ENCODE measurements at places on chromosomes 2 and 18.

GRCh38 chr2:221415789-221416188 lies 156.3 kb downstream of the EPHA4 start:
- no peak for DNase-seq

GRCh38 chr2:156405586-156405985 lies 30.6 kb upstream of the GPD2 start:
- DNase-seq: no peak

DNA sequence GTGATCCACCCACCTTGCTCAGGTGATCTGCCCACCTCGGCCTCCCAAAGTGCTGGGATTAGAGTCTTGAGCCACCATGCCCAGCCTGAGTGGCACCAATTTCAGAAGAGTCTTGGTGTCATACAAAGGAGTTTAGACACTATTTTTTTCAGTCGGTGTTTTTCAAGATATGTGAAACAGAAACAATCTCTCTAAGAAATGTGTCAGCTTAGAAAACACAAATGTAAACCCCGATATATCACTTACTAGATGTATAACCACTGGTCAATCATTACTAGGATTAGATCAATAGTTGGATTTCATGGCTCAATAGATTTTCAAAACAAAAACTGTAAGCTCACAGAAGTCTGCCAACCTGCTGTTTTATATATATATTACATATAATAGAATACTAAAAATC lies 67.2 kb upstream of the FRZB start:
- no peak for DNase-seq

DNA sequence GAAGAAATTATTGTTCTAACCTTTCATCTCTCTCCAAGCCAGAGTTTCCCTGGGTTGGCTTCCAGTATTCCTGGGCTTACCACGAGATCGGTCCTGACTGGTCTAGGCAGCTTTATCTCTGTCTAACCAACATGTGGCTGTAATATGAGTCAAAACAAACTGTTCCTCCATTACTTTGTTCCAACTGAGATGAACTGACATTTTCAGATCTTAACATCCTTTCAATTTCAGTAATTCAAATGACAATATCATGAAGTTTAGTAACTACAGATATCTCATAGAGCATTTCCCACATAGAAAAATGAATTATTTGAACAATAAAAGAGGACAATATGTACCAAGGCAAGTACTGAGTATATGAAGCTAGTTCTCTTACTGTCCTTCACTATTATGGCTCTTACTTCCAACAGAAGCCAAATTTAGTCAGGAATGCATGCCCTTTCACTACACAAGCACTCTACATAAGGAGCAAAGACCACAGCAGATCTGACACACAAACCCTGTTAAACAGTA lies 15.5 kb downstream of the SLC25A12 start:
- DNase-seq: no peak

GRCh38 chr2:147068071-147068470 lies 776.8 kb upstream of the ACVR2A start:
- no peak for DNase-seq

DNA sequence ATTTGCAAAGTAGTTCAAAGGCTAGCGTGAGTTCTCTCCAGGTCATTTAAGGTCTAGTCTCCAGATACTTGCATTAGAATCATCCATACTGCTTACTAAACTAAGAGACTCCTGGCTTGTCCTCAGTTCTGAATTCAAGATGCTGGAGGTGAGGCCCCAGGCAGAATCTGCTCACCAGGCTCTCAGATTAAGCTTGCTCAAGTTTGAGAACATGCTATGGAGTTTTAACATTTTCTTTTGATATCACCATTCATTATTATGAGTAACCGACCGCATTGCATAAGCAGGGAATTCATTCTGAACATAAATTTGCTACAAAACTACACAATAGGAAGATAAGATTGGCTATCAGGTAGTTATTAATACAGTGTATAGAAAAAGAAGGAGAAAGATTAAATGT lies 409.7 kb upstream of the FANCL start:
- no peak for DNase-seq

GRCh38 chr2:187034434-187034833 lies 185.5 kb upstream of the ZSWIM2 start:
- no peak for DNase-seq

- no peak for DNase-seq
Observed at GRCh38 chr2:26298638-26299393, 47.1 kb upstream of the SELENOI start.

- no peak for DNase-seq
Observed at GRCh38 chr2:236863729-236864126, 222.0 kb upstream of the COPS8 start.

GRCh38 chr2:68083346-68083745 lies 20.5 kb upstream of the C1D start:
- DNase-seq: no peak

- no peak for DNase-seq
Observed at GRCh38 chr2:119205001-119205706, 18.5 kb upstream of the STEAP3 start.

- DNase-seq: no peak
Observed at GRCh38 chr2:196249860-196250259, 78.5 kb upstream of the STK17B start.

DNA sequence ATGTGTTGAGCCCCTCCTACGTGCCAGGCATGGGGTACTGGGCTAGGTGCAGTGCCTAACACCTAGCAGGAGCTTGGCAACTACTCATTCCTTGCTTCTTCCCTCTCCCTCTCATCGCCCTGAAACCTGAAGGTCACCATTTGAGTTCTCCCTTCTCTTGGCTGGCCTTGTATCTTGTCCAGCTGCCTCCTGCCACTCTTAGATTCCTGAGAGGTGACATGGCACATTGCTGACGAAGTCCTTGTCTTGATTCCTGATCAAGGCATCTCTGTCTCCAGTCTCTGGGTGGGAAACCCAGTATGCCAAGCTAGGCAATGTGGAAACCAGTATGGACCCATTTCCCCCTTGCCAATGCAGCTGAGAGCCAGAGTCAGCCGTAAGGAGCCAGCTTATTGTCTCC lies 9.0 kb upstream of the EFR3B start:
- DNase-seq: no peak

GRCh38 chr2:224946895-224947294 lies 95.4 kb downstream of the DOCK10 start:
- no peak for DNase-seq

- no peak for DNase-seq
Observed at GRCh38 chr2:161905389-161906046, 168.5 kb downstream of the DPP4 start.

DNA sequence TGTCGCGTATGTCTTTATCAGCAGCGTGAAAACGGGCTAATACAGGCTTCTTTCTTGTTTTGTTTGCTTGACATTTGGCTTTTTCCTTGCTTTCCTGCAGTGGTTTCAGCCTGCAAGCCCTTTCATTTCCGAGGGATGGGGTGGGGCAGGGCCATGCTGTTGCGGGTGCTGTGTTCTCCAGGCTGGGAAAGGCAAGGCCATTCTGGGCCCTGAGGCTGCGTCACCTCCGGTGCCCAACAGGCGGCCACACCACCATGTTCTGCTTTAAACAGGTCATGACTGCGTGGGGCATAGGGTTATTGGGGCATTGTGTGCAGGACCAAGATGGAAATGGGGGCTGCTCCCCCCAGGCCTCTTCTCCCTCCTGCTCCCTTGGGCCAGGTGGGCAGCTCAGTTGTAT lies 38.6 kb upstream of the PLB1 start:
- no peak for DNase-seq

- DNase-seq: no peak
Observed at GRCh38 chr2:71773218-71773617, 319.9 kb downstream of the DYSF start.

GRCh38 chr2:152620208-152620607 lies 97.1 kb downstream of the PRPF40A start:
- no peak for DNase-seq

DNA sequence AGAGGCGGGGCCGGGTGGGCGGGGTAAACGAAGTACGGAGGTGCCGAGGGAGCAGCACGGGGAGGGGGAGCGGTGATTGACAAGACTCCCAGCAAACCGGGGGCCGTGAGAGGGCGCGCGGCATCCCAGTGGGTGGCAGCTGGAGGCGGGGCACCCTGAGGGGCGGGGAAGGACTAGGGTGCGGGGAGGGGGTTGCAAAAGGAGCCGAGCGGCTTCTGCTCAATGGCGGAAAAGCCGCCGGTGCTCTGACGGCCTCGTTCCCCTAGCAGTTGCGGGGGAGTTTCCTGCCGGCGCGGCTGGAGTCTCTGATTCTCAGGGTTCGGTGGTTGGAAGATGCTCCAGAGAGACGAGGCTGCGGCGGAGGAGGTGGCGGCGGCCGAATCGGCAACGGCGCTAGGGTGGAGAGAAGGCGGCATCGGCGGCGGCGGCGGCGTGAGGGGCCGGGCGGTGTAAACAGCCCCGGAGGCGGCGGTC lies at the start of gene PPM1B:
Gene PPM1B, plus strand, starts transcription at position 195 of the 474 bp plus-strand sequence. CDS start 32,325 bp downstream, outside the sequence.
- DNase-seq: peak; percentile 90

DNA sequence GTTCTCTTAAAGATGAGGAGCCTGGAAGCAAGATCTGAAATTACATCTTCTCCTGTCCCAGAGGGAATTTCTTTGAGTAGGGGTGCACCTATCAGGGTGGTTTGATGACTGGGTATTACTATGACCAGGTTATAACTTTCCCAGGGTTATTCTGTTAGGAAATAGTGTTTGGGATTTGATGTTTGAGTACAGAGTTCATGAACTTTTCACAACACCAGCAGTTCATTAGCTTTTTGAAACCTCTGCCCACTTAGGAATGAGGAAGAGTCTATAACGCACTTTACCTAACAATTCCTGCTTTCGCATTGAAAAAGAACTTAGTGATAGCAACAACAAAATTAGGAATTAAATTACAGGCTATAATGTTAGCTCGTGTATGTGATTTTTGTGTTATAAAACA lies 58.6 kb downstream of the ALMS1 start:
- DNase-seq: no peak

DNA sequence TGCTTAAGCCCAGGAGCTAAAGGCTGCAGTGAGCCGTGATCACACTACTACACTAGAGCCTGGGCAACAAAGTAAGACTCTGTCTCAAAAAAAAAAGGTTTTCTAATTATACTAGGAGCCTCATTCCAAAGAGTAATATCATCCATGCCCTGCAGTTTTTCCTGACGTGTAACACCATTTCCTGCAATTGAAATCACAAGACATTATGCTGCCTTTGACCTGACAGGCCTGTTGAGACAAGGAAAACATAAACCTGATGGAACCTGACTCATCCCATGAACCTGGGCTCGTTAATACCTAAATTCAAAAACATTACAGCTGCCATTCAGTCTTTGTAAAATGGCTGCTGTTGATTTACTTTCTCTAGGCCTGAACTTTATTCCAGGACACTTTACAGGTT lies 58.7 kb upstream of the PEX13 start:
- no peak for DNase-seq

DNA sequence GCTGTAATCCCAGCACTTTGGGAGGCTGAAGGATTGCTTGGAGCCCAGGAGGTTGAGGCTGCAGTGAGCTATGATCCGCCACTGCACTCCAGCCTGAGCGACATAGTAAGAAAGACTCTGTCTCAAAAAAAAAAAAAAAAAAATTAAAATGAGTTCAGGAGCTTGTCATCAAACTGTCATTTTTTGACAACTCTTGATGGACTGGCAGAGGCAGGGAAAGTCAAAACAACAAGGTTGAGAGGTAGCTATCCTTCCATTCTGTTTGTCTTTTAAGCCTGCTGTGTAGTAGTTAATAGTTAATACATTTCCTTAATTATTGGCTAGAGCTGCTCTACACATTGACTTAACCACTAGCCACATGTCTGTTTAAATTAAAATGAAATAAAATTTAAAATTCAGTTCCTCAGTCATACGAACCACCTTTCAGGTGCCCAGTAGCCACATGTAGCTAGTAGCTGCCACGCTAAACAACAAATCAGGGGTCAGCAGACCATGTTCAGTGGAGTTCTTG lies 22.7 kb downstream of the DPYSL5 start:
- DNase-seq: no peak

DNA sequence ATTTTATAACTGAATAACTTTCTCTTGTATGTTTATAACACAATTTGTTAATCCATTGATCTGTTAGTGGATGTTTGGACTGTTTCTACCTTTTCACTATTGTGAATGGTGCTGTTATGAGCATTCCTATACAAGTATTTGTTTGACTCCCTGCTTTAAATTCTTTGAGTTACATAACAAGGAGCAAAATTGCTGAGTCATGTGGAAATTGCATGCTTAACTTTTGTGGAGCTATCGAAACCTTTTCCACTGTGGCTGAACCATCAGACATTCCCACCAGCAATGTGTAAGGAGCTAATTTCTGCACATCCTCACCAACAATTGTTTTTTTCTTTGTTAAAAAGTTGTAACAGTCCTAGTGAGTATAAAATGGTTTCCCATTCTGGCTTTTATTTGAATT lies 415.5 kb downstream of the CBLN2 start:
- no peak for DNase-seq

DNA sequence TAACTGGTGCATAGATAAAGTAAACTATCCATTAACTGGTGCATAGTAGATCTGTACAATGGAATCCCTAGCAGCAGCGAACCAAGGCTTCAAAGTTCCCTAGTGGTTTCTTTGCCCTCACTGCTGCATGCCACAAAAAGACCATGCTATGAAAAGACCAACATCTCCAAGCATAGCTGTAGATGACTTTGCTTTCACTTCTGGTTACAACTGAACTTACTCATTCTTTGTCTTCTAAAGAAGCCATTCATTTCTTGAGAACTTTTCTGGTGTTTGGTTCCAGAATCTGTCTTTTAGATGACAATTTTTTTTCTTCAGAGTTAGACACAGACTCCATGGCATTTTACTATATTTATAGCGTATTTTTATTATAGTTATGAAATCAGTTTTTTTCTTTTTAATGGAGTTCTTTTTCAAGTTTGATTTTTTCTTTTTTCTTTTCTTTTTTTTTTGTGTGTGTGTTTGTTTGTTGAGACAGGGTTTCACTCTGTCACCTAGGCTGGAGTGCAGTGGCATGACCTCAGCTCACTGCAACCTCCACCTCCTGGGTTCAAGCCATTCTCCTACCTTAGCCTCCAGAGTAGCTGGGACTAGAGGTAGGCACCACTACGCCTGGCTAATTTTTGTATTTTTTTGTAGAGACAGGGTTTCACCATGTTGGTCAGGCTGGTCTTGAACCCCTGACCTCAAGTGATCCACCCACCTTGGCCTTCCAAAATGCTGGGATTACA lies 63.6 kb downstream of the SLC35F5 start:
- no peak for DNase-seq

GRCh38 chr2:169683054-169683424 lies 11.2 kb downstream of the CFAP210 start:
- DNase-seq: no peak

- DNase-seq: no peak
Observed at GRCh38 chr2:19979932-19980331, 10.0 kb downstream of the WDR35 start.

- DNase-seq: no peak
Observed at GRCh38 chr18:69789794-69790193, 157.9 kb downstream of the CD226 start.

- DNase-seq: no peak
Observed at GRCh38 chr2:157170299-157170698, 87.2 kb upstream of the GALNT5 start.

- DNase-seq: no peak
Observed at GRCh38 chr2:47485751-47486300, 82.9 kb downstream of the MSH2 start.

DNA sequence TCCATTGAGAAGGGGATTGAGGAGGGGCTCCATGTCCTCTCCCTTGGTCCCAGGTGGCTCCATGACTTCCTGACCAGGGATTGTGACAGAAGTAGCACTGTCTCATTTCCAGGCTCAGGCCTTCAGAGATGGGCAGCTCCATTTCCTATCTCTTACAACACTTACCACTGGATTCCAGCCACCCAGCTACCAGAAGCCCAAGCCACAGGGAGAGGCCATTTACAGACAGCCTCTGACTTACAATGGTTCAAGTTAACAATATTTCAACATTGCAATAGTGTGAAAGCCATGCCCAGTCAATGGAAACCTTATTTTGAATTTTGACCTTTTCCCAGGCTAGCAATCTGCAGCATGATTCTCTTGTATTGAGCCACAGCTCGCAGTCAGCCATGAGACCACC lies 164.9 kb upstream of the AGAP1 start:
- no peak for DNase-seq
